ENCODE measurements at places on chromosomes 12 and 14.

- no peak for DNase-seq
Observed at GRCh38 chr12:48446161-48446776, 26.1 kb upstream of the ANP32D start.

DNA sequence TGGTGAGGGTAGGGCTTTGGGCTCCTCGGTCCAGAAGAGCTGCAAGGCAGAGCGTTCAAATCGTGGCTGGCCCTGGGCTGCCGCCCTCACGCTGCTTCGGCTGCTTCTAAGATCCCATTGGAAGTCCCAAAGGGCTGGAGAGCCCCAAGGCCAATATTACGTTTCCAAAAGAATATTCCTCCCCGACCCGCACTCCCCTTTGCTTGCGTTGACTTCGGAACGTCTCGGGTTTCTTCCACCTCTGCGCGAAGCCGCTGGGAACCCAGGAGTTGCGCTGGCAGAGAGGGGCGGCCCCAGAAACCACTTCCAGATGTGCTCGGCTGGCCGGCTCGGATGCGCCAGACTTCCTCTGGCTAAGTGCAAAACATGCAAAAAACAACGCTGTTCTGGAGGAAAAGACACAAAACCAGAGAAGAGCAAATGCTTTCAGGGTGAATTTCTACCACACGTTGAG is at the start of gene GLT8D2:
Gene GLT8D2 (minus strand): TSS at position 285 of the 454 bp plus-strand sequence. CDS start 30,539 bp downstream, outside the sequence.
- DNase-seq: peak; percentile 34

- no peak for DNase-seq
Observed at GRCh38 chr14:101070540-101071492, 167.3 kb upstream of the RTL1 start.

DNA sequence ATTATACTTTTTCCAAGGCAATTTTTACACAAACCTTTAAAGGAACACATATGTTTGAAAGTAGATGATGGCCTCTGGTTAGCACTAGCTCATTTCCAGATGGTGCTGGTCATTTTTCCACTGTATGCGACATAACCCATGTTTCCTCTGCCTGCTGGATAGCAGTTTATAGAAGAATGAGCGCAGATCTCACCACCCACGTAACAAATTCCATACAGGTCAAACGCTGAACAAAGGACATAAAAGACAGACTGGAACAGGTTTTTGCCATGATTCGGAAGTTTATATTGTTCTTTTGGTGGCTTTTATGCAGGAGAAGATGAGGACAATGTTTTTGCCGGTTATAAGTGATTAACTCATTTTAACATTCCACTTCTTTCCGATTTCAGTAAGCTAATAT is 30.7 kb downstream of the PPP1R36 start:
- no peak for DNase-seq

DNA sequence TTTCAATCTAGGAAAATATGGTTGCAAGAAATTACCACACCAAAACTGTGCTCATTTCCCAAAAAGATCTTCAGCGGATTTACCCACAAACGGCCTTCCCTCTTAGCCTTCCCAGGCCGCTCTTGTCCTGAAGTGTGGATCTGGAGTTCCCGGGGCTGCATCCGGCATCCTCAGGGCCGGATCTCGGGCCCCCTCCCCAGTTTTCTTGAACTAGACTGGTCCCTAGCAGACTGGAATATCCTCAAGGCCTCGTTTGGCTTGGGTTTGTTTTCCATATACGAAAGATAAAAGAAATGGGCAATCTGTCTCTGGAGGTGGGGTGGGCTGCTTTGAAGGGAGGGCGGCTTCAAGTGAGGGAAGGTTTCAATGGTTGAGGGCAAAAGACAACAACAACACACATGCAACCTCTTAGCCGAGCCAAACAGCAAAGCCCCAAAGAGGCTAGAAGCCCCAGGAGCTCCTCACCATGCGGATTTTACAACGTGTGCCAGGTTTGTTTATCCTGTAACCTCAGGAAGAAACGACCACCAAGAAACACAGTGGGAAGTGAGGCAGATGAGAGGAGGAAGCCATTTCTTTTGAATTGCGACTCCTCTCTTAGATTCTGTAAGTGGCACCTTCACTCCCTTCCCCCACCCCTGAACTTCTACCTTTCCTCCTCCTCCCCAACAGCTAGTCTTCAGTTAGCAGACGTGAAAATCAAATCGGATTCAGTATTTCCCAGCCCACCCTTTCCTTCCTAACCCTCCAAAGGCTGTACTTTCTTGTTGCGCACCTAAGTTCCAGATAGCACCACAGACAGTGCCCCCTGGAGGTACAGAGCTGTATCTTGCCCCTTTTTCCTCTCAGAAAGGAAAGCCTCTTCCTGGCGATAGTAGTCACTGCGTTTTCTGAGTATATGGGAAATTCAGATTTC is 2.6 kb downstream of the MYF6 start:
- DNase-seq: no peak

All from neural crest cell (in vitro differentiated cells).